Stimulated activated CD4-positive, alpha-beta T cell treated with anti-CD3 and anti-CD28 coated beads, Interleukin-4, amount 100 ng/mL, for 1 hour (primary cell): ENCODE measurements at places on chromosomes 1 and 21.

- no peak for DNase-seq
These were observed 491.5 kb downstream of the NUF2 start for GRCh38 chr1:163813251-163813650.

DNA sequence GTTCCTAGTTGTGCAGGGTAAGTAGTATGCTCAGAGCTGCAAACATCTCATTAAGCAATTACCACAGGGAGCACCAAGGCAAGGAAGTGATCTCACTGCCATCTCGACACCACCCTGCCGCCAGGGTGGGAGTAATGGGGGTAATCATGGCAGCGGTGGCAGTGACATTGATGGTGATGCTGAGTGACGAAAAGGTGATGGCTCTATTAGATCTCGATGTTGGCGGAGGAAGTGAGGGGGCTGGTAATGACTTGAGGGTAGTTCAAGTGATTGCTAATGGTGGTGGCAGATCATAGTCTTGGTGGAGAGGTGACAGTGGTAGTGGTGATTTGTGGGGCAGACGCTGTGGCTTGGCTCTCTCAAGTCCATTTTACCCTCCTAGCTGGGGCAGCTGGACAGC is 25.4 kb upstream of the TENT5B start:
- no peak for DNase-seq

DNA sequence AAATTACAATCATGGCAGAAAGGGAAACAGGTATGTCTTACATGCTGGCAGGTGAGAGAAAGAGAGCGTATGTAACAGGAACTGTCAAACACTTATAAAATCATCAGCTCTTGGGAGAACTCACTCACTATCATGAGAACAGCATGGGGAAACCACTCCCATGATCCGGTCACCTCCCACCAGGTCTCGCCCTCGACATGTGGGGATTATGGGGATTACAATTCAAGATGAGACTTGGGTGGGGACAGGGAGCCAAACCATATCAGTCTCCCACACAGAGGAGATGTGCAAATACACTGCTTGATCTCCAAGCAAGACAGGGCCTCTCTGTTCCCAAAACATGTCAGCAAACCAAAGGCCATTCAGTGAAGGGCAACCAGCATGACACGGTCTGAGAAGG is 27.4 kb downstream of the LMX1A start:
- DNase-seq, result no peak

DNA sequence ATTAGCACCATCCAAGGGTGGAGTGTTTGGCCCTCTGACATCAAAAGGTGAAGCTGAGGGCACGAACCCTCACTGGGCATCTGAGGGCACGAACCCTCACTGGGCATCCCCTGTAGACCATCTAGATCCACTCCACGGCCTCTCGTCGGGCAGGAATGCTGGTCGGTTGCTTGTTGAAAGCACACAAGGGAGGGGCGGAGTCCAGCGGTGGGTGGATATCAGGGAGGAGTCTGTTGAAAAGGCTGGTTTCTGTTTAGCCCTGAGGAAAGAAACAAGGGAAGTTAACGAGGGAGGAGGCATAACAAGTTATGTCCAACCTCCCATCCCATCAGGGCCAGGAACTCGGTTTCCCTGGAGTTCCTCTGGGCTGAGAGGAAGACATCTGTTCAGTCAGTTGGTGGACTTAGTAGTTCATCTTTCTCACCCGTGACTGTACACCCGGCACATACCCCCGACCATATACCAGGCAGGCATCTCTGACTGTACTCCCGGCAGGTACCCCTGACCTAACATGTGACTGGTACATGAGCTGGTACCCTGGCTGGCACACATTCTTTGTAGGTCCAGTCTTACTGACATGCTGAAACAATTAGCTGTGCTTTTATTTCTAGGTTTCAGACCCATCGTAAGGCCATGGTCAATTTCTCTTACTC is 32.1 kb upstream of the PDE9A start:
- no peak for DNase-seq

- DNase-seq, result no peak
These were observed 27.6 kb downstream of the TTC39A start for GRCh38 chr1:51302746-51303145.

DNA sequence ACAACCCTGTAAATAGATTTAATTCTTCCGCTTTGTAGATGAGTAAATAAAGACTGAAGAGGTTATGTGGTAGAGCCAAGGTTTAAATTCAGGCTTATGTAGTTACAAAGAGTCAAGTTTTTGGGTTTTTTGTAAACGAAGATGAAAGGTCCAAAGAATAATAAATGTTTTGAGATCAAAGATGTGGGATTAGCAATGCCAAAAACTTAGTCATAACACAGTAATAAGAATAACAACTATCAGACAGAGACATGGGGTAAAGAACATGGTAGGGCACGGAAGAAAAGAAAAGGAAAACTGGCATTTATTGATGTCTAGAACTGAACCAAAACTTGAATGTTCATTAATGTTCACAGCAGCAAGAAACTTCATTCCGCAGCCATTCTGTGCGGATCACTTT is 42.9 kb downstream of the EXTL2 start:
- no peak for DNase-seq

GRCh38 chr1:71019233-71019969 is 28.2 kb downstream of the PTGER3 start:
- DNase-seq, result no peak

DNA sequence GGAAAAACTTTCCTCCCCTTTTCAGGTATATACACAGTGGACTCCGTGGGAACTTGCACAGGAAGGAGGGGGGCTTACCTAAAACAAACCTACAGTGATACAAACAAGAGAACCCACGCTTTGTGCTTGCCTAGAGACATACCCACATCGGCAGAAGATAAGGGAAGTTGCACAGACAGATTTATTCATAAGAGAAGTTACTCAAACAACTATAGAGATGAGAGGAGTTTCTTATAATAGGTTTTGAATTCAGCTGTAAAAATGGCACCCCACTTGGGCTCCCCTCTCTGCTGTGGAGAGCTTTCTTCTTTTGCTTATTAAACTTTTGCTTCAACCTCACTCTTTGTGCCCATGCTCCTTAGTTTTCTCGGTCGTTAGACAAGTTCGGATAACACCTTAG is 1.8 kb upstream of the DUSP12 start:
- DNase-seq, result no peak
